Stimulated activated CD8-positive, alpha-beta memory T cell treated with anti-CD3 and anti-CD28 coated beads, Interleukin-4, amount 100 ng/mL, for 48 hours (primary cell): ENCODE measurements at places on chromosomes 16 and 17.

- DNase-seq: no peak
These were observed 89.4 kb downstream of the ITFG1 start for GRCh38 chr16:47371271-47372014.

- DNase-seq: no peak
These were observed 12.8 kb upstream of the FAM83G start for GRCh38 chr17:19017401-19017800.

GRCh38 chr17:16442141-16442540 lies 26.8 kb downstream of the TRPV2 start:
- DNase-seq: no peak

DNA sequence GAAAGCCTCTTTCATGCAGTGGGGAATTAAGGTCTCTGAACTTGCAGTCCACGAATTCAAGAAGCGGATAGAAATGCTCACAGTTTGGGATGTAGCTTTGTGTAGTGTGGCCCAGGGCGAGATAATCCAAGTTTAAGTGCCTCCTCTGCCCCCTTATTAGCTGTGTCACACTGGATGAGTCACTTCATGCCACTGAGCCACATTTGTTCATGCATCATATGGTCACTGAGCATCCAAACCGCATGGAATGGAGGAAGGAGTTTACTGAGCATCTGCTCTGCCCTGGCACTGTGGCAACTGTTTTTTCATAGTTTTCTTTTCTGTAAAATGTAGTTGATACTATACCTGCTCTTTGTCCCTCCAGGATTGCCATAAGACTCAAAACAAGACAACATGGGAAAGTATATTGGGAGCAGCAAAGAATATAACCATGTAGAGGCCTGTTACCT lies 15.1 kb upstream of the DHX8 start:
- no peak for DNase-seq

DNA sequence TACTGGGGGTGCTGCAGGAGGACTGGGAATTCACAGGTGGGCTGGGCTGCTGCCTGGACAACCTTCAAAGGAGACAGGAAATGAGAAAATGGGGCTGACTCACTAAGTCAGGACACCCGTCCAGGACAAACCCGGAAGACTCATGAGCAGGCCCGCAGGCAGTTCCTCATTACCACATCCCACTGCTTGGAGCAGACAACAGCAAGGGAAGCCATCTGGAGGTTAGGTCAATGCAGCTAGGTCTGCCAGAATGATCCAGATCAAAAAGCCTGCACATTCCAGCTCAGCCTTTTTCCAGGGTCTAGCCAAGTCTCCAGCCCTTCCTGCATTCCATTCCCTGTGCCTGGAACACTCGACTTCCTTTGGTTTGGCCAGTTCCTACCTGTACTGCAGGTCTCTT lies 536.5 kb upstream of the CDH11 start:
- no peak for DNase-seq

- peak; percentile 91 for DNase-seq
These were observed at the start of gene PLD2 for GRCh38 chr17:4806777-4807604. Gene PLD2 (plus strand): TSS chr17:4807152. CDS start chr17:4807773, 621 bp downstream.

- no peak for DNase-seq
These were observed 121.4 kb downstream of the SKAP1 start for GRCh38 chr17:48308581-48308980.

DNA sequence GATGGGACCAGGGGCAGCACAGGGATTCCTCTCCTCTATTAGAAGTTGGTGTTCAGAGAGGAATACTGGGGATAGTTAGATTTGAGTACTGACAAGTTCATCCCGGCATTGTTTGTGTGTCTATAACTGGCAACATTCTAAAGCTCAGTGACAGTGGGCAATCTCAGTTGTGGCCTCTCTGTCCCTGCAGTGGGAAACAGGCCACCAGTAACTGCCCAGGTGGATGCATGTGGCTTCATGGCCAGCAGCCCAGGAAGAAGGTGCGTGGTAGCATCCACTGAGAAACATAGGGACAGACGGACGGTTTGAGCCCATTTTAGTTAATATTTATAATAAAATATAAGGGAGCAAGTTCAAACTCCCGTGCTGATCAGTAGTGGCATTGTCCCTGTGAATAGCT lies 51.5 kb downstream of the B9D1 start:
- no peak for DNase-seq

GRCh38 chr16:49851468-49851787 lies 4.5 kb downstream of the ZNF423 start:
- no peak for DNase-seq

DNA sequence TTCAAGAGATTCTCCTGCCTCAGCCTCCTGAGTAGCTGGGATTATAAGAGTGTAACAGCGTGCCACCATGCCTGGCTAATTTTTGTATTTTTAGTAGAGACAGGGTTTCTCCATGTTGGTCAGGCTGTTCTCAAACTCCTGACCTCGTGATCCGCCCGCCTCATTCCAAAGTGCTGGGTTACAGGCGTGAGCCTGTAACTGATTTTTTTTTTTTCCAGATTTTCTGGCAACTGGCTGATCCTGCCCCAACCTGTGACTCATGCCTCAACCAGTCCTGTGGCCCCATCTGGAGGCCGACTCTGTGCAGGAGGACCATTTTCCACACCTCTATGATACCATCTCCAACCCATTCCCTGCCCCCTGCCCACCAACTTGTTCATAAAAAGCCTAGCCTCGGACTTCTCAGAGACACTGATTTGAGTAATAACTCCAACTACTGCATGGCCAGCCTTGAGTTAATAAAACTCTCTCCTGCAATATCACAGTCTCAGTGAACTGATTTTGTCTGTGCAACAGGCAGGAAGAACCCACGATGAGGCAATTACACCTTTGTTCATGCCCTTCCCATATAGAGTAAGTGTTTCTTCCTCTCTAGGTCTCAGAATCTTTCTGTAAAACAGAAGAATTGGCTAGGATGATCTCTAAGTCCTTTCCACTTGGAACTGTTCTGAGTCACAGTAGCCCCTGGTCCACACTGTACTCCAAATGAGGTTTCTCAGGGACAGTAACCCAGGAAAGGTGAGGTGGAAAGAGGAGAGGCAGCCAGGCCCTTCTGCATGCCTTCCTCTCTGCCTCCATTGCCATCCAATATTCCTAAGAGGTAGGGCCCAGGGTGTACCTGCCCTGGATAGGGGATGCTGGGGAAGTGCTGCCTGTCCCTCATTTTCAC lies 8.8 kb upstream of the CNOT1 start:
- no peak for DNase-seq
